Bronchial epithelial cell (primary cell): ENCODE measurements at places on chromosomes 16 and 17. TPM values are rescaled to one million over a fixed set of nuclear protein-coding genes. Genes with fewer than 3 reads are reported as not detected.

Gene MARCHF10
- not detected in 2 replicates for total RNA-seq

Gene KRT33A
- 0.13 TPM in 1 of 2 replicates, not detected in the other for total RNA-seq

Gene KRT31
- 0.26 TPM in 1 of 2 replicates, not detected in the other for total RNA-seq

Gene DPEP1
- 0.26 TPM in 1 of 2 replicates, not detected in the other for total RNA-seq

Gene TRIM65
- total RNA-seq: 13.2 and 21.1 TPM in 2 replicates

Gene CNGB1
- total RNA-seq: under 0.01 and 0.26 TPM in 2 replicates

Gene NUPR1
- 65.3 and 163 TPM in 2 replicates for total RNA-seq

GRCh38 chr17:73713136-73713535 is 68.9 kb upstream of the SDK2 start:
- DNase-seq: peak; percentile 70

DNA sequence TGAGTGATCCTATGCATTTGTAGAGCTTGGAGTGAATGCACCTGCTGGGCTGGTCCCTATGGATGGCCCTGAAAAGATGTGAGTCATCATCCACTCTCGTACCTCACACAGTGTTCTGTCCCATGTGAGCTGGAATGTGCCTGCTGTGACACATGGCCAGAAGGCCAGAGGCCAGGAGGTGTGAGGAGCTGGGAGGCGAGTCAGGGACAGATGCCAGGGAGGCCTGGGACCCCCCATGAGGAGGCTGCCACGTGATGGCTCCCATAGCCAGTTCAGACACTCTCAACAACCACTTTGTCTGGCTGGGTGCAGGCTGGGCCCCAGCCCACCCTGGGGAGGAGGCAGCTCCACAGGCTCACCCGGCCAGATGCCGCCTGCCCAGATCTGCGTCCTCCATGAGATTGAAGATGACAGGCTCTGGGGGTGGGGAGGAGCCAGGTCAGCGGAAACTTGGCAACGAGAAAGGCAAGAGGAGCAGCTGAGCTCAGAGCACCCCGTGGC is 168.8 kb downstream of the C16orf78 start:
- DNase-seq: no peak

DNA sequence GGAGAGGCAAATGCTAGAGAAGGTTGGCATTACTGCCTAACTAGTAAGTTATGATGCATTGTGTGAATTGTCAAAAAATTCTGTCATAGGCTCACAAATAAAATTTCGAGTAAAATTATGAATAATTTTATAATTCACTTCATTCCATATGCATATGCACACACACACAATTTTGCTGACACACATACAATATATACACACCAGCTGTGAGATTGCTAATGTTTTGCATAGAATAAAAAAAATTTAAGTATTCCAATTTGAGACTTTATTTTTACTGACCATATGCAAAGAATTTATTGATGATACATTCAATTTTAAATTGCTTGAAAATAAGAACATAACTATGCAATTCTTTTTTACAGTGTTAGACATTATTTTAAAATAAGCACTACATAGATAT is 6.8 kb upstream of the TMEM100 start:
- no peak for DNase-seq

- no peak for DNase-seq
These were observed 14.2 kb downstream of the PLD6 start for GRCh38 chr17:17191961-17192381.

DNA sequence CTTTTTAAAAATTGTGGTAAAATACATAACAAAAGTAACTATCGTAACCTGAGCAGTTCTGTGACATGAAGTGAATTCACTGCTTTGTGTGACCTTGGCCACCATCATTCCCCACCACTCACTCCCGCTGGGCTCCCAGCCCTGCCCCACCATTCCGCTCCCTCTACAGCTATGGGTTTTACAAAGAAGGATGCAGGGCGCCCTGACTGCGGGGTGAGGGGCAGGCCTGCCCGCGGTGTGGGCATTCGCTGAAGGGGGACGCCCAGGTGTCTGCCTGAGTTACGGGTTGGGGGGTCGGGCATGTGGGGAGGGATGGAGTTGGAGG is at the start of gene CEMP1:
CEMP1 (minus strand) TSS at position 38 of the 325 bp plus-strand sequence. CDS start 335 bp downstream, outside the sequence.
- DNase-seq: no peak

DNA sequence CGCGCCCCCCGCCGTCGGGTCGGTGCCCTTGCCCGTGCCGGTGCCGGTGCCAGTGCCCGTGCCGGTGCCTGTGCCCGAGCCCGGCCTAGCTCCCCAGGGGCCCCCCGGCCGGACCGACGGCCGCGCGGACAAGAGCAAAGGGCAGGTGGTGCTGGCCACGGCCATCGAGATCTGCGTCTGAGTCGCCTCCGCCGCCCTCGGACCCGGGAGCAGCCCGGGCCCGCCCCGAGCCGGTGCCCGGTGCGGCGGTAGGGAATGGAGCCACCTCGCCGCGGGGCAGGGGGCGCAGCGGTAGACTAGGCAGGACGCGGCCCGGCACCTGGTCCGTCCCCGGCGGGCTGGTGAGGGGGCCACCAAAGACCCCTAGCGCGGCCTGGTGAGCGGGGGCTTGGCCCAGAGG is 28.4 kb downstream of the SBK1 start:
- DNase-seq: no peak

DNA sequence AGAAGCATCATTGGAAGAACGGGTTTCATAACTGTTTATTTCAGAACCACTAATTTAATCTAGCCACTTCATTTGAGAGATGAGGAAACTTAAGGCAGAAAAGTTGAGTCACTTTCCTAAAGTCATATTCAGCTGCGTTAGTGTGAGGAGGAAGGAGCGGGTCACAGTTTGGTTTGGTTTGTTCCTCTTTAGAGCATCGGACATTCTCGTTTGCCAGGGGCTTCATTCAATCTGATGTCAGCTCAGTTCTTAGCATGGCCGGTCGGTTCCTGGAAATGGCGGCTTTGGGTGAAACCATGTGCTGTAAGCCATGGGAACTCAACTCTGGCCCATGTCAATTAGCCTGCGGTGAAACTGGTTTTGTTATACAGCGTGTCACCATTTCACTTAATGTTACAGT is 186.5 kb downstream of the LGALS9B start:
- no peak for DNase-seq

DNA sequence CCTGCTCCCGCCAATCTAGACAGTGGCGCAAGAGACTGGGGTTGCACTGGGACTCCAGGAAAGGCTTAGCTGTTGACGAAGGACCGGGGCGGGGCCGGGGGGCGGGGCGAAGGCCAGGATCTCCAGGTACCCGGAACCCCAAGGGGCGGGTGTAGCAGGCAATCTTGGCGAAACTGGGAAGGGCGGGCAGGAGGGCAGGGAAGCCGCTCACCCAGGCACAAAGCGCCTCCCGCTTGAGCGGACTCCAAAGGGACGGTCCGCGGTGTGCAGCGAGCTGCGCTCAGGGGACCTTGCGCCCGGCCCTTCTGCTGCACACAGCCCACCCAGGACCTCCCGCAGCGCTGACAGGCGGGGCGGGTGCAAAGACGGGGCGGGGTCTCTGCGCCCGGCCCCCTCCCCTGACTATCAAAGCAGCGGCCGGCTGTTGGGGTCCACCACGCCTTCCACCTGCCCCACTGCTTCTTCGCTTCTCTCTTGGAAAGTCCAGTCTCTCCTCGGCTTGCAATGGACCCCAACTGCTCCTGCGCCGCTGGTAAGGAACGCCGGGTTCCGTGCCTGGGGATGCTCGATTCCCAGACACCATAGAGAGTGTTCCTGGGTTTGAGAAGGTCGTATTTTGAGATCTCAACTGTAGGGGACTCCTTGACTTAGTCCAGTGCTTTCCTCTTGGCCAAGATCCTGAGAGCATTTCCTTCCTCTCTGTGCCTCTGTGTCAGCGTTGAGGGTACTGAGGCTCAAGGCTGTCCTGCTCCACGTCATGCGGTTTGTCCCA is at the start of gene MT1F:
MT1F (plus strand) TSS at position 405 of the 772 bp plus-strand sequence; CDS start at position 505, 100 bp downstream.
- peak; percentile 82 for DNase-seq

GRCh38 chr17:12830777-12831247 is 41.5 kb downstream of the ARHGAP44 start:
- DNase-seq: no peak

DNA sequence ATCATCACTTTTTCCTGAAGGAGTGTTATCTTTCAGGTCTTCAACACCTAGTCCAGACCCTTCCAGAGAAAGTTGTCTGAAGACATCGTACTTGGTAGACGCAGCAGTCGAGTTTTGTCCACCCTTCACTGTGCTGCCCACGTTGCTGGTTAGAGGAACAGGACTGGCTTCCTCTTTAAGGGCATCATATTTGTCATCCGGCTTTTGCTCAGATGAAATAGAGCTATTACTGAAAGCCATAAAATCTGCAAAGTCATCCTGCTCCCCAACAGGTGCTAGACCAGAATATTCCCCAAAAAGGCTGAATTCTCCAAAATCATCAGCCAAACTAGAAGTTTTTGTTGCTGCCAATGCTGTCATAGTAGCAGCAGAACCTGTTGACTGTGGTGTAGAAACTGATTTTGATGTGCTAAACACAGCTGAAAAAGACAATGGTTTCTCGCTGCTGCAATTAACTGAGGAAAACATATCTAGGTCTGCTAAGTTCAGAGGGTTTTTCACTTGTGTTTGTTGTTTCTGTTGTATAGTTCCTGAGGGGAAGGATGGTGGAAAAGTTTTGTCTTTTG is 55.7 kb downstream of the SYNRG start:
- no peak for DNase-seq

- DNase-seq: no peak
These were observed 11.6 kb downstream of the GLIS2 start for GRCh38 chr16:4327386-4328045.

- no peak for DNase-seq
These were observed 72.8 kb downstream of the MYH11 start for GRCh38 chr16:15783985-15784384.

- peak; percentile 74 for DNase-seq
These were observed 15.9 kb upstream of the SLC12A3 start for GRCh38 chr16:56848955-56849689.

DNA sequence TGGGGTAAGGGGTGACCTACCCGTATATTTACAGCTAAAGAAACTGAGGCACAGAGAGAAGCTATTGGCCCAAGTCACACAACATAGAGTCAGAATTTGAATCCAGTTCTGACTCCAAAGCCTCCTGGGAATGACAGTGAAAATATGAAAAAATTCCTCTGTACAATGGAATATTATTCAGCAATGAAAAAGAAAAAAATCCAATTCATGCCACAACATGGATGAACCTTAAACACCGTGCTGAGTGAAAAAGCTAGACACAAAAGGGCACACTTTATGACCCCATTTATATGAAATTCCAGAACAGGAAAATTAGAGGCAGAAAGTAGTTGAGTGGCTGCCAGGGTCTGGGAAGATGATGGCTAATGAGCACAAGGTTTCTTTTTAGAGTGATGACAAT is 75.4 kb downstream of the LITAF start:
- no peak for DNase-seq

DNA sequence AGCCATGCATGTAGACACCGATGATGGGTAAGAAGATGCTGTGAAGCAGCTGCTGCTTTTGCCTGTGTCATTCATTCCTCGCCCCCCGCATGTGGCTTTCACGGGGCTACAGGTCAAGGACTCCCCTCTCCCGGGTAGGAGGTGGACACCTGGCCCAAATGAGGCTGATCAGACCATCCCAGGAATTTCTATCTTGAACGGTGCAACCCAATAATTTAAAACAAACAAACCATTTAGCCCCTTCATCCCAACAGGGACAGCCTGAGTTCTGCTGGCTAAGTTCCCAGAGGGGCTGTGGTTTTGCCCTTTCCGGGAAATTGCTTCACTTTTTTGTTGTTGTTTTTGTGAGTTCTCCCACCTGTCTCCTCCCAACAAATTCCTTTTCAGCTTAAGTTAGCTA is 137.7 kb upstream of the CDH5 start:
- no peak for DNase-seq

DNA sequence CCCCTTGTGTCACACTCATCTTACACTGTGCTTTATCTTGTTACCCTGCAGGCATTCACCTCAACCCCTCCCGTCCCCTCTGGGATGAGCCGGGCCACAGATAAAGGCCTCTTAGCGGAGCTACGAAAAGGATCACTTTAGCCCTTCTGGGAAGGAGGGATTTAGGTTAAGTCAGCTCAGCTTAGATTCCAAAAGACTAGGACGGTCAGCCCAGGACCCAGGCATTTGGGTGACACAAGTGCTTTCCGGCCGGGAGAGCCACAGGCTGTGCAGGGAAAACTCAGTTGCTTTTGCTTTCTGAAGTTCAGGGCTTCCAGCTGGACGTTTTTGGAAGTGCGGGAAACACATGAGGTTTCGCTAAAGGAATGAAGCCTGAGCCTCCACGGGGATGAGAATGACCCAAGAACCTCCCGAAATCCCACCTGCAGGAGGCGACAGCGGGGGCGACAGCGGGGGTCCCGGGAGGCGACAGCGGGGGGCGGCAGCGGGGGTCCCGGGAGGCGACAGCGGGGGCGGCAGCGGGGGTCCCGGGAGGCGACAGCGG is 11.6 kb upstream of the METRNL start:
- DNase-seq: no peak

DNA sequence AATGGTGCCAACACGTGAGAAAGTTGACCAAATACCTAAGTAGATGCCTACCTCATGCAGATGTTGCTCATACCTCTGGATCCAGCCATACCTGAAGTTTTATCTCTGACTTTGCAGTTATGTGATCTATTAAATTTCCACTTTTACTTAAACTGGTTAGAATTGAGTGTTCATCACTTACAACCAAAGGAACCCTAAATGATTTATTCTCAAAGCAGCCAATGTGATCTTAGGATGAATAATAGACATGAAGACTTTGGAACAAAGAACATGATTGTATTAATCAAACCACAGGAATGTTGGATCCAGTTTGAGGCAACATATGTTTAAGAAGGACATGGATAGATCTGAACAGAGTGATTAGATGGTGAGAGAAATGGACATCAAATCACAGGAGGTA is 68.7 kb downstream of the IRX6 start:
- DNase-seq: peak; percentile 75

GRCh38 chr16:56852401-56852730 is 12.6 kb upstream of the SLC12A3 start:
- DNase-seq: no peak

DNA sequence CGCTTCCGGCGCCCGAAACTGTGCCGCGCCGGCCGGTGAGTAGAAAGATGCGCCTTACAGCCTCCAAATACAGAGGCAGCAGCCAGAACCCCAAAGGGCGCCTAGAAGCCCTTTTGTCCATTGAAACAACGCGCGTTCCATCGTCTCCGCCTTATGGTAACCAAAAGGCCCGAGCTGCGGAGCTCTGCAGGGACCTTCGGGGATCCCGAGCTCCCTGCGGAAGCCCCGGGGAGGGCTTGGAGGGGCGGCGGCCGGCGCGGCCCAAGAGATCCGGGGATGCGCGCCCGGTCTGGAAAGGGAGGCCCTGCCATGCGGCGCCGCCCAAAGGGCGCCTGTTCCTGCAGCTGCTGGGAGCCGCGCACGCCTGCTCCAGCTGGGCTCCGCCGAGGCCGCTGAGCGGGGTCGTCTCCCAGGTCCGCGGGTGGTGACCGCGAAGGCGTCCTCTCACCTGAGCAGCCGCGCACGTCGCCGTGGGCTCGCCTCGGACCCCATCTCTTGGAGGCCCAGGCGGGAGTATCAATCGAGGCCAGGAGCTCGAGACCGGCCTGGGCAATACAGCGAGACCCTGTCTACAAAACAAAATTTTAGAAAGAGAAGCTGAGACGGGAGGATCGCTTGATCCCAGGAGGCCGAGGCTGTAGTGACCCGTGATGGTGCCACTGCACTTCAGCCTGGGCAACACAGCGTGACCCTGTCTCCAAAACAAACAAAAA is 742 bp upstream of the FBXO31 start:
- DNase-seq: no peak
